Parietal lobe (tissue), 2 donors: ENCODE measurements at places on chromosomes 13 and 19. TPM values are rescaled to one million over a fixed set of nuclear protein-coding genes. Genes with fewer than 3 reads are reported as not detected.

Gene NKPD1
- total RNA-seq: 0.63 TPM

Gene SPTBN4
- 42.6 TPM for total RNA-seq

Gene RGCC
- 15.0 TPM for total RNA-seq

Gene HCST
- total RNA-seq: 1.6 TPM

Gene STOML3
- not detected for total RNA-seq

Gene ATP8B3
- total RNA-seq: under 0.01 TPM

Gene HIF3A
- total RNA-seq: 12.2 TPM
